NCI-H1436 (cell line): ENCODE measurements at places on chromosomes 6 and 20.
A peak's percentile ranks its signal among the peaks of the same experiment; 100 is the strongest.

DNA sequence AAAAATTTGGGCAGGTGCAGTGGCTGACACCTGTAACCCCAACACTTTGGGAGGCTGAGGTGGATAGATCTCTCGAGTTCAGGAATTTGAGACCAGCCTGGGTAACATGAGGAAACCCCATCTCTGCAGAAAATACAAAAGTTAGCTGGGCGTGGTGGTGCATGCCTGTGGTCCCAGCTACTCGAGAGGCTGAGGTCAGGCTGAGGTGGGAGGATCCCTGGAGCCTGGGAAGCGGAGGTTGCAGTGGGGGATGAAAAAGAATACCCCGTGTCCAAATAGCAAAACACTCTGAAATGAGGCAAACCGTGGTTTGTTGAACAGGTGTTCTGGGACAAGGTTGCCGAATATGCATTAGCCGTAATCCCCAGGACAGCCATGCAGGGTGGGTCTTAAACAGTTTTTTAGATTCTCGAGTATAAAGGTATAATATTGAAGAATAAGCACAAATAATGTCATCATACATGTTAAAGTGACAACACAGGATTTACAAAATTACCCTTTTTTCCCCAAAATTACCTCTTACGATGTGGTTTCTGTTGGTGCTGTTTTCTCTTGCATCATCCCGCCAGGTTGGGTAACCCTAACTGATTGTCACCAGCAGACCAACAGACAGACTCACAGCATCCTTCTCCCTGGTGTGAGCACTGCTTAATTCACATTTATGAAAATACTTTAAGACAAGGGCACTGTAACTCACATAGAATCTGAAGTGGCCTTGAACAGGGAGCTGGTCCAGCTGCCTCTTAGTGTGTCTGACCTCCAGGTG lies 9.1 kb downstream of the DNAJC5 start:
- DNase-seq, result no peak

- no peak for DNase-seq
Measured at GRCh38 chr6:168045706-168046620, 33.0 kb downstream of the FRMD1 start.

- DNase-seq, result no peak
Measured at GRCh38 chr20:53322651-53323050, 271.0 kb downstream of the ZNF217 start.

- no peak for DNase-seq
Measured at GRCh38 chr6:92708945-92709344, 710.4 kb downstream of the EPHA7 start.

- no peak for DNase-seq
Measured at GRCh38 chr20:19275038-19275629, 62.7 kb downstream of the SLC24A3 start.

DNA sequence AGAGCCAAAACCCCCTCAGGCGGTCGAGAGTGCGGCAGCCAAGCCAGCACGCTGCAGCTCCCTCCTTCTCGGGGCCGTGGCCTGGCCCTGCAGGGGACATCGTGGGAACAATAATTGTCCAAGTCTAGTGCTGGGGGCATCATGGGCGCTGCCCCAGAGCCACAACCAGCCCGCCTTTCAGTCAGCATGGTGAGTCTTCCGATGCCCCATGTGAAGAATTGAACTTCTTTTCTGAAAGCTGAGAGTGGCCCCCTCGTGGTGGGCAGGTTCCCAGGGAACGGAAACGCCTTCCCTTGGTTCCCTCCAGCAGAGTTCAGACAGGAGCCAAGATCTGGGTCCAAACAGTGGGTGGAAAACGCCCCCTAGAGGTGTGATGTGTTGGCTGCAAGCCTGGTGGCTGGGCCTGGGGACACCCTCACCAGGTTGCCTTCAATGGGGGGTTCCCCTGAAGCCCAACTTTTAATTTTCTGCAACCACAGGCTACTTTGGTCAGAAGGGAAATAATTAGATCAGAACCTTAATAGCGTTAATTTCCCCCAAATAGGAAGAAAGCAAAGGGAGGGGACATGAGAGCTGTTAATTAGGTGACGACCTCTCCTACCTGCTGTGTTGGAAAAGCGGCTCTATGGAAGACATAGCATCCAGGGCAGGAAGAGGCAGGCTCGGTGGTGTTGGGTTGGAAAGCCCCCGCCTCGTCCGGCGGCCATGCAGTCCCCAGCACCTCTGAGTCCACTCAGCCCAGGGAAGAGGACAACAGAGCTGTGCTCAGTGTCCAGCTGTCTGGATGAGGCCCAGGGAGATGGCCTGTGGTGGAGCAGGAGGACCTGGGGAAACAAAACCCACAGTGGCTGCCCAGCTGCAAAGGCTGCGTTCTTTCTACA lies 4.7 kb upstream of the MRGBP start:
- DNase-seq, result peak; percentile 87

DNA sequence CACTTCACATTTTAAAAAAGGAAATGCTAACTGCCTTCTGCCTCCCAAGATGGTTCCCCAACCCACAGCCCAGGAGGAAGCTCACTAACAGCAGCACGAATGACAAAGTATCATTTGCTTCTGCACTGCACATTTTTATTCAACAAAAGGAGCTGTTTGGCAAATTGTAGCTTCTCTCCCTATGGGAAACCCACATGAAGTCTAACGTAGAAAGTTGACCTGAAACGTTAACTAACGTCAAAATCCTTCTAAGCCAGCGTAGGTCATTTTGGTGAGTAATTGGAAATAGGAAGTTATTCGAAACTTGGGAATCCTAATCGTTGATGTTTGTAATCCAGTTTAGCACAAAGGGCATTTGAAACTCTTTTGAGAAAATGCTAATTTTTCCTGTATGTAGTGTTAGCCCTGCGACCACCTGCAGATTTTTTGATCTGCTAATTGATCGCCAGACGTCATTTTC lies 2.9 kb downstream of the SALL4 start:
- no peak for DNase-seq

DNA sequence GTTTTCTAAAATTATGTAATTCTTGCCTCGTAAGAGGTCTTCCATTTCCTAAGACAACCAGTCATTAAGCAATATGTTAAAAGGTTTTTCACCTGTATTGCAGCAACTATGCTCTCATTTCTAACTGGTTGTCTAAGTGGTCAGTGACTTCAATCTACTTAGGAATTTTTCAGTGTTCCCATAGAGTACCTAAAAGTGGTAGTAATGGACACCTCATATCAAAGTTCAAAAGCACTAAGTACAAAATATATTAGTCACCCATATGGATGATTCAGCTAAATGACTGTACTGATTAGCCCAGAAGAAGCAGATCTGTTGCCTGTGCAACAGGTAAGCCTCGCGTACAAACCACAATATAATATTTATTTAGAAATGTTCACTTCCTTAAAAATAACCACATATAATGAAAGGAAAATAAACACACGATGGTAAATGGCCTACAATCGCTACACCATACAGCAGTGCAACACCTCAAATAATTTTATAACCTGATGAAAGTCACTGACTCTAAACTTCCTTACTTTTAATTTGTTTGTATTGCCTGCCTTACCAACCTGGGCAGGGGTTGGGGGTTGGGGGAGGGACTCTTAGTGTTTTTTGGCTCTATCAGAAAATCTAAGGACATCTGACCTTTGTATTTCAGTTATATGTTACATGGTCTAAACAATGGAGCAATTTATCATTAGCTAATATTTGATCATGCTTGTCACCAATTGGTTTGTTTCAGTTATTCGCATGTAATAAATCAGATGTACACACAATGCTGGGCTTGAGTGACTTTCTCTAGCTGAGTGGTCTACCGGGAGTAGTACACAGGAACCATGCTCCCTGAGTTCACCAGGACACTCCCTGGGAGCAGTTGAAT lies 105.9 kb downstream of the HIVEP2 start:
- no peak for DNase-seq

DNA sequence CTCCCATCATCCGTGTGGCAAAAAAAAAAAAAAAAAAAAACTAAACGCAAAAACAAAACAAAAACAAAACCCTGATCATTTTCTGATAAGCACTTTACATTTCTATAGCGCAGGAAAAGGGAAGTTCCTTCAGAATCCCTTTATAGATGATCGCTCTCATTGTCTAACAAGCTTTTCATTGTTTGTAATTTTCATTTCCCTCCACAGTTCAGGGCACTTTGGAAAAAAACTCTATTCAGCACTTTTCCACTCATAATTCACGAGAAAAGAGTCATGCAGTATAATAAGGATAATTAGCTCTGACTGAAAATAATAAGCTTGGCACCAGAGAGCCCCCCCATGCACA lies 89.4 kb upstream of the ATXN1 start:
- no peak for DNase-seq

GRCh38 chr6:90098001-90098531 lies 198.6 kb downstream of the BACH2 start:
- no peak for DNase-seq

GRCh38 chr6:122831511-122831910 lies 42.5 kb downstream of the SMPDL3A start:
- no peak for DNase-seq

- DNase-seq, result no peak
Measured at GRCh38 chr6:38579010-38579628, 60.6 kb downstream of the BTBD9 start.

DNA sequence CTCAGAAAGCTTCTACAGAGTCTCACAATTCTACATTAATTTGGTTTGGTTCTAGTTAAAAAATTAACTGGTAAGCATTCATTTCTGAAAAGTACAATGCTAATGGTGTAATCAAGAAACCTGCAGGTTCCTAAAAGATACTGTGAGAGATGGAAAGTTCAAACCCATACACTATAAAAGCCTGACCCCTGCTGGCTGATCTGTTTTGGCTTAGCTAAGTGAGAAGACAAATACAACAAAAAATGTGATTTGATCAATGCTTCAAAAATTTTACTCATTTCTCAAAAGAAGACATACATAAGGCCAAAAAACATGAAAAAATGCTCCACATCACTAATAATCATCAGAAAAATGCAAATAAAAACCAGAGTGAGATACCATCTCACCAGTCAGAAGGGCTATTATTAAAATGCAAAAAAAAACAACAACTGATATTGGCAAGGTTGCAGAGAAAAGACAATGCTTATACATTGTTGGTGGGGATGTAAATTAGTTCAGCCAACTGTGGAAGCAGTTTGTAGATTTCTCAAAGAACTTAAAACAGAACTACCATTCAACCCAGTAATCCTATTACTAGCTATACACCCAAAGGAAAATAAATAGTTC lies 102.8 kb downstream of the MOXD1 start:
- no peak for DNase-seq

GRCh38 chr6:9540534-9541126 lies 874.2 kb downstream of the TFAP2A start:
- peak; percentile 50 for DNase-seq
